ENCODE measurements at places on chromosomes 1 and 21.
A peak's percentile ranks its signal among the peaks of the same experiment; 100 is the strongest.

GRCh38 chr1:92956254-92957029, 4.8 kb downstream of the DIPK1A start:
- no peak for DNase-seq

GRCh38 chr1:160779626-160780397, 16.2 kb upstream of the LY9 start:
- DNase-seq: peak; percentile 43

- no peak for DNase-seq
Measured at GRCh38 chr1:165408518-165408917, 36.4 kb downstream of the RXRG start.

DNA sequence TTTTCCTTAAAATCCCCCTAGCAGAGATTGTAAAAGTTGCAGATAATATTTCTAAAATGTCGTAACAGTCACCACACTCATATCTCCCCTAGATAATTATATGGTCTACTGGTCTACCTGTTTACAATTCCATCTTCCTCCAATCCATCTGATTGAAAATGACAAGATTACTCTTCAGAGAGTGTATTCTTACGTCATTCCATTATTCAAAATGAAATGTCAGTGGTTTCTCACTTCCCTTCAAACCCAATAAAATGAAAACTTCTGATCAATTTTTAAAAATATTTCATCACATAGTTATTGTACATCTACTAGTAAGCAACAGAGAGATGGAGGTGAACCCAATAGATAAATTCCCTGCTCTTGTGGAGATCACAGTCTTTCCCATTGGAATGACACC, 202.2 kb upstream of the C8B start:
- DNase-seq: no peak

GRCh38 chr1:233714631-233715217, 100.8 kb downstream of the KCNK1 start:
- DNase-seq: no peak

DNA sequence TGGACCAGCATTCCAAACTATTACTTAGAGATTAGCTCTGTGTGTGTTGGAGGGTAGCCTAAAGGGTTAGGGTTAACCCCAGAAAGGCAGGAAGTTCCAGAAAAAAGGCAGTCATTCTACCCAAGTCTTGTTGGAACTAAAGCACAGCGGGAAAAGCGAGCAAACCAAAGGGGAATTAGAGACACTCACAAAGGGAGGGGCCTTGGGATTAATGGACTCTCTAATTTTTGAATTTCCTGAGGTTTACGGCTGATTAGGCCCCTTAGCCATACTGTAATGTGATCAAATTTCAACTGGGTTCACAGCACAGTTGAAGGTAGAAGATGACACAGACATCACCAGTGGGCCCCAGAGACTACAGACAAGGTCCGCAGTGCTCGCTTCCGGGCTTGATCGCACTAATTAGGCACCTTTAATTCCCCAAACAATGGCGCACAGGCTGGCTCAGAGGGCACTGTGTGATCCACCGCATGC, 28.3 kb downstream of the CAPZB start:
- no peak for DNase-seq

DNA sequence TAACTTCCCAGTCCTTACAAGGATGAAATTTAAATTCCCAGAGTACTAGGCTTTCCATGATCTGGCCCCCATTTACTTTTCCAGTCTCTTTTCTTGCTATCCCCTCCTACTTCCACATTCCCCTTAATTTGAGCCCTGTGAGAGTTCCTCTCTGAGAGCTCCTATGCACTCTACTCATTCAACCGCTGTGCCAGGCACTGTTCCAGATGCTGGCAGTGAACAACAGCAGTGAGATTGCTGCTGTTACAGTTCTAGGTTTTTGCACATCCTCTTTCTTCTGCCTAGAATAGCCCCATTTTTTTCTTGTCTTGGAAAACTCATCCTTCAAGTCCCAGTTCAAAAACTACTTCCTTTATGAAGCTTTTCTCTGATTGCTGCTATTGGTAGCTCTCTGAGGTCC, 18.8 kb downstream of the ATF6 start:
- DNase-seq: no peak

DNA sequence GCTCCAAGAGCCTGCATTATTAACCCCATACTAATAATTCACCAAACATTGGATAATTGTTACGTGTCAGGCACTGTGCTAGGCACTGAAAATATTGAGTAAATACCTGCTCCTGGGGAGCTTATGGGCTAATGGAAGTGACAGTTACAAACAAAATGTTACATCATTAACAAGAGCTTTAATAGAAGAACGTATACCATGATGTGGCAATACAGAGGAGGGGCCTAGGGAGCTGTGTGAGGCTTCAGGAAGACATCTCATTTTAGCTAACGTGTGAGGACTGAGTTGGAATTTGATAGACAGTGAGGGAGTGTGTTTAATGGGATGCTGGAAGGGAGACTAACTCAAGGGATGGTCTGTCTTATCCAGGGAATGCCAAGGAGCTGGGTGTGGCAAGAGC, 16.5 kb upstream of the TSPAN2 start:
- no peak for DNase-seq

DNA sequence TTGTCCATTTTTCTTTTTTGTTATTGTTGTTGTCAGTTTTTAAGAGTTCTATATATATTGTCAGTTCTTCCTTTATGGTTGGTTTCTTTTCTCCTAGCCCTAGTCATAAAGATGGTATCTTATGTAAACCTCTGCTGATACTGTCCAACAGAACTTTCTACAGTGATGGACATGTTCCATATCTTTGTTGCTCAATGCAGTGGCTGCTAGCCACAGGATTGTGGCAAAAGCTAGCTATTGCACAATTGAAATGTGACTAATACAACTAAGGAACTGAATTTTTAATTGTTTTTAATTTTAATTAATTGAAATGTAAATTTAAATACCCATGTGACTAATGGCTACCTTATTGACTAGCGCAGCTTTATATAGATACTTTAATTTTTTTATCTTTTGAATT, 411.8 kb upstream of the PTBP2 start:
- DNase-seq: no peak

GRCh38 chr1:41868241-41868998, 50.3 kb downstream of the HIVEP3 start:
- no peak for DNase-seq

DNA sequence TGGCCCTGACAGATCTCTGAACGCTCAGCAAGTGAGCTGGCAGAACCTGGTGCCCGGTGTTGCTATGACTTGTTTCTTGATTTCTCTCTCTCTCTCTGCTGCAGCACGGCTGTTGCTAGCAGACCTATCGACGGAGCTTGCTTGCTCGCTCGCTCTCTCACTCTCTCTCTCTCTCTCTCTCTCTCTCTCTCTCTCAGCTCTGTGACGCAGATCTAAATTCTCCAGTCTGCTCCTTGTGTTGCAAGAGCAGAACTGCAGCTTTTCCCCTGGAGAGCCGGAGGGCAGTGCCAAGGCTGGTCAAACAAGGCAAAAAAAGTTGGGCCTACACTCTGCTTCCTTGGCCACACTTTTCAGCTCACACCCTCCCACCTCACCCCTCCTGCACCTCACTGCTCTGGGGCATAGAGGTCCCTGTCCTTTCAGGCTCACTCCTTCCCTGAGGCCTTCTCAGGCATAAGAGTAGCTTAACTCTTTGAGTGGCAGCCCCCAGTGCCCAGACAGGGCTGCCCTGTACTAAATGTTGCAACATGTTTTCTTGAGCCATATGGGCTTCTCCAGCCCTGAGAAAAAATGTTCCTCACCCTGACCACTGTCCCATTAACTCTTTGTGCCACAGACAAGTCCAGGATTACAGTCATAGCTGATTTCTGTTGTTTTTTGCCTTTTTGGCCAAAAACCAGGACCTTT, 72.2 kb downstream of the CD46 start:
- peak; percentile 61 for DNase-seq

GRCh38 chr1:201184307-201185122, 6.1 kb upstream of the IGFN1 start:
- no peak for DNase-seq

DNA sequence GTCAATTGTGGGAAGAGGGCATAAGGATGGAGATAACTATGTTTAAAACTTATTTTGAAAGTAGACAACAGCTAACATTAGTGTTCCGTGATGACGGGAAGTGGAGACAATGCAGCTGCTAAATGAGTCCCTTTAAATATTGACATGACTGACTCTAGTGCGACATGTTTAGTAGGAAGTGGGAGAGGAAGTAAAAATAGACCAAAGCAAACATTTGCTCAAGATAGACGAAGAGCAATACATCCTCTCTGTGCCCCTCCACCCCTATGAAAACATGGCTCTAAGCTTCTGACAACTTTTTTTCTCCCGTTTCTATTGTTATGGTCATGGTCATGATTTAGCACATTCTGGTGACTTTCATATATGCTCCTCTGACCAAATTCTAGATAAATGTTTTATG, 60.0 kb upstream of the HMCN1 start:
- DNase-seq: no peak

DNA sequence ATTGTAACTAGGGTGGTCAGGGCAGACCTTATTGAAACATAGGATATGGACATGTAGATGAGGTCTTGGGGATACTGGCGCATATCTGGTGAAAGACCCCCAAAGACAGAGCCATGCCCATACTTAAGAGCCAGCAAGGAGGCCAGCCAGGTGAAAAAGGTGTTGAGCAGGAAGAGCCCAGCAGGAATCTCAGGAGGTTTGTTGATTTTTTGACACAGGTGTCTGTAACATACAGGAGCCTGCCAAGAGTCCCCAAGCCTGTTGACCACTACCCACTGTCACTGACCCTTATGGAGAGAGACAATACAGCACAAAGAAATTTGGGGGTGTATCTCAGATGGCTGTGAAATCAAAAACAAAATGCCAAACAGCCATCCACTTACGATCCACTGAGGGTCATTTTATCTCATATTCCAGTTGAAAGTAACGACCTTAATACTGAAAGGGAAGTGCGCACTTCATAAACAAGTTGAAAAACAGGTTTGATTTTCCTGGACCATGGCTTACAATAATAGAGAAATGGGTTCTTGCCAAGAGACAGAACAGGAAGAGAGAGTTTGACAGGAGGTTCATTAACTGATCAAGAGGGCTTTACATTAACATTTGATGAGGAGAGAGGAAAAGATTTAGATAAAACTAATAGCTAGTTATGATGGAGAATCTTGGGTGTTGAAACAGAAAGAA, 163.6 kb downstream of the GLUL start:
- DNase-seq: no peak

- no peak for DNase-seq
Measured at GRCh38 chr1:205032508-205032907, 10.5 kb upstream of the CNTN2 start.

DNA sequence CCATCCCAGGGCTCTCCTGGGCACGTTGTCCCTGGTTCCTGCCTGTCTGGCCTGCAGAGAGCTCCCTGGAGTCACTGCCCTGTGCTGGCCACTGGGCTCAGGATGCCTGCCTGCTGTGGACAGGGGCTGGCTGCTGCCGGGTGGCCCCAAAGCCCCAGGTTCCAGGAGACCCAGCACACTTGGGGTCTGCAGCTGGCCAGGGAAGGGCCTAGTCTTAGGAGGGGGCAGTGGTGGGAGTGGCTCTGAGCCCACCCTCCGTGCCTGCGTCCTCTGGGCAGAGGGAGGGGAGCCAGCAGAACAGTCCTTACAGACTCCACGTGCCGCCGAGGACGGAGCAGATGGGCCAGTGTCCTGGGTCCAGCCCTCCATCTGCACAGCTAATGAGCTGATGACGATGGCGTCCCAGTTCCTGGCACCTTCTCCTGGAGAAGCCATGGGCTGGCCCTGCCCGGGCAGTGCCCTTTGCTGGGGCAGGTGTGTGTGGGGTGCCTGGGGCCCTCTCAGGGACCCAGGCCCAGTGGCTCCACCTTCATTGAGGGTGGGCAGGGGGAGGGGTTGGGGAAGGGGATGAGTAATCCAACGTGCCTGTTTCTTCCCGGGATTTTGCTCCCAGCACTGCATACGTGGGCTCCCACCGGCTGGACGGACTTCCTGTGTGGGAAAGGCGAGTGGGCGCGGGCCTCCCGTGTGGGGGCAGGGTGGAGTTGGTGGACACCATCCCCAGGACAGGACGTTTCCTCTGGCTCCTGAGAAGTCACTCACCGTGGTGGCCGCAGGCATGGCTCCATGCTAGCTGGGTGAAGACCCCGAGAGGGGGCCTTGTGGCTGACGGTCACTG, 6.8 kb upstream of the PLCH2 start:
- DNase-seq: no peak

GRCh38 chr1:35924838-35925237, 6.1 kb upstream of the AGO3 start:
- DNase-seq: no peak

DNA sequence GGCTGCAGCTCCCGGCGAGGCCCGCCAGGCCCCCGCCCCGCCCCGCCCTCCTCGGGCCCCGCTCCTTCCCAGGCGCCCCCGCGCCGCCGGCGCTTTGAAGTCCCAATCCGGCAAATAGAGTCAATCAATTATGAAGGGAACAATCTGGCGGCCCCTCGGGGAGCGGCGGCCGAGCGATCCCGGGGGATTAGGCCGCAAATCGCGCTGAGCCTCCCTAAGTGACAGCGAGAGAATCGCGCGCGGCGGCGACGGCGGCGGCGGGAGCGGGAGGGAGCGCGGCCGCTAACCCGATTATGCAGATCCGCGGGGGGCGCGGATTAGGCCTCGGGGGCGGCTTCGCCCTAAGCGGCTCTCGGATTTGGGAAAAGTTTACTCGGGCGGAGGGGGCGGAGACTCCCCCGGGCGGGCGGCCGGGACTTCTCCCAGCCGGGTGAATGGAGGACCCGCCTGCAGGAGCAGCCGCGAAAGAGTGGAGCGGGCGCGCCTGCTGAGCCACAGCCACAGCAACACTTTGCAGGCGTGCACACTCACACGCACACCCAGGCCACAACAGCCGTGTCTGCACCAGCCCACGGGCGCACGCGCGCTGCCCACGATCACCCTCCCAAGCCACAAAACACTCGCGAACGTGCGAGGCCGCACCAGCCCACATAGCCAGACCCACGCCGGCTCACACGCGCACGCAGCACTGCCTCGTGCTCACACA, 23.0 kb upstream of the DMBX1 start:
- peak; percentile 24 for DNase-seq

- no peak for DNase-seq
Measured at GRCh38 chr1:93288558-93288957, 57.1 kb upstream of the DR1 start.

GRCh38 chr1:44568128-44568900, 106.0 kb downstream of the TMEM53 start:
- DNase-seq: no peak

DNA sequence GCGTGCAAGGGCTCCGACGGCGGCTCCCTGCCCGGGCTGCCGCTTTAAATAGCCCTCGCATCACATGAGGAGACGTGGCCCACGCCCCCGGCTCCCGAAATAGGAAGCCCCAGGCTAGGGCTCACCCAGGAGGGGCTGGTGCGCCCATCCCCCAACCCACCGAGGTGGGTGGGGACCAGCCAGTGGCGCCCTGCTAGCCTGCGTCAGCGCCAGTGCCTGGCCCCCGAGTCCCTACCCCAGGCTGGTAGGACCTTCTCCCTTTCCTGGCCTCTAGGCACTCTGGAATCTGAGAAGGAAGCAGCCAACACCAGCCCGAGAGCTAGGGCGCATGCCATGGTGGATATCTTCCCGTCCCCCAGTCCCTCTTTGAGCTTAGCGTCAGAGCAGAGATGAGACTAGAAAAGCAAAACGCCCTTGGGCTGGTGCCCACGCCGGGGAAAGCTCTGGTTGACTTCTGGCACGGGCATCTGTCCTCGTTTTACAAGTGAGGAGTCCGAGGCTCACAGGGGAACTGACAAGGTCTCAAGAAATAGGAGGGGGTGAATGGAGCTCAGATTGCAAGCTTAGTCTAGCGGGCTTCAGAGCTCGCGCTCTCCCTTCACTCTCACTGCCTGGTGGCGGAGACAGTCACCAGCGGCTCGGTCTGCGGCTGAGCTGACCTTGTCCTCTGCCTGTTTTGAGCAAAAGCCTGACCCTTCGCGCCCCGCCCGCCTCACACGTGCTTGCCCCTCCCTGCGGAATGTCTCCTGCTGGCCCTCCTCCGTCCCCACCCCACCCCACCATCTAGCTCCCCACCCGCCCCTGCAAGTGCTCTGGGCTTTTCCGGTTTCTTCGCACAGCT, at the start of gene FABP3:
Gene FABP3, minus strand, starts transcription at position 21 of the 841 bp plus-strand sequence. CDS start 62 bp downstream, outside the sequence.
- DNase-seq: peak; percentile 7

Measured in stimulated activated CD4-positive, alpha-beta T cell treated with anti-CD3 and anti-CD28 coated beads, Interleukin-12 subunit alpha, Interleukin-12 subunit beta, amount 100 ng/mL, for 4 hours (primary cell).